Esophagus (tissue), 2 donors: ENCODE measurements at places on chromosomes 12 and 14. TPM values are rescaled to one million over a fixed set of nuclear protein-coding genes. Genes with fewer than 3 reads are reported as not detected.

TSHR gene
- polyA plus RNA-seq, result not detected

CCDC197 gene
- not detected for polyA plus RNA-seq

LGR5 gene
- 0.01 TPM for polyA plus RNA-seq

C12orf60 gene
- polyA plus RNA-seq, result 0.65 TPM

PPFIA2 gene
- 0.10 TPM for polyA plus RNA-seq

AQP6 gene
- polyA plus RNA-seq, result 0.02 TPM

RNASE3 gene
- polyA plus RNA-seq, result not detected

C1QL4 gene
- not detected for polyA plus RNA-seq

KCNH3 gene
- 0.07 TPM for polyA plus RNA-seq

CLEC6A gene
- polyA plus RNA-seq, result not detected

LRP1-AS gene
- polyA plus RNA-seq, result not detected

WIF1 gene
- 0.25 TPM for polyA plus RNA-seq

GPR132 gene
- polyA plus RNA-seq, result 0.47 TPM

TSPAN19 gene
- not detected for polyA plus RNA-seq

FITM1 gene
- polyA plus RNA-seq, result 0.60 TPM

ZDHHC22 gene
- not detected for polyA plus RNA-seq

PTGER2 gene
- 0.41 TPM for polyA plus RNA-seq

ABHD12B gene
- polyA plus RNA-seq, result 0.36 TPM

SLC15A4 gene
- 9.4 TPM for polyA plus RNA-seq

KRT85 gene
- not detected for polyA plus RNA-seq

NFATC4 gene
- polyA plus RNA-seq, result 20.9 TPM

NUAK1 gene
- polyA plus RNA-seq, result 0.82 TPM
